ENCODE measurements at places on chromosomes 5 and 9. TPM values are rescaled to one million over a fixed set of nuclear protein-coding genes. Genes with fewer than 3 reads are reported as not detected.

Gene CCDC192
- 0.81 TPM for polyA plus RNA-seq

Gene ENG
- 71.8 TPM for polyA plus RNA-seq

Gene SLC36A3
- polyA plus RNA-seq, result not detected

Gene EGFLAM
- 12.3 TPM for polyA plus RNA-seq

Gene CEP78
- 39.6 TPM for polyA plus RNA-seq

Gene FYB1
- 5.5 TPM for polyA plus RNA-seq

Gene TMEFF1
- polyA plus RNA-seq, result 1.2 TPM

Measured in left lung (tissue), 14 donors.